ENCODE measurements at places on chromosomes 6 and 20. TPM values are rescaled to one million over a fixed set of nuclear protein-coding genes. Genes with fewer than 3 reads are reported as not detected.

Gene FABP7
- not detected for total RNA-seq

Gene JAG1
- total RNA-seq = 42.1 TPM

GRCh38 chr6:132537145-132537544, 932 bp upstream of the TAAR9 start:
- DNase-seq = no peak

GRCh38 chr6:150320442-150320841, 48.4 kb upstream of the IYD start:
- peak; percentile 84 for DNase-seq

- DNase-seq = no peak
These were observed 45.1 kb downstream of the FRK start for GRCh38 chr6:116015561-116015960.

- DNase-seq = no peak
These were observed 1.2 kb upstream of the DSE start for GRCh38 chr6:116369540-116369939.

GRCh38 chr6:69594405-69594804, 202.4 kb downstream of the LMBRD1 start:
- DNase-seq = no peak
